ENCODE measurements at places on chromosomes 7 and 10. TPM values are rescaled to one million over a fixed set of nuclear protein-coding genes. Genes with fewer than 3 reads are reported as not detected.

GRCh38 chr7:126411821-126412383 is 840.8 kb downstream of the GRM8 start:
- no peak for DNase-seq

GRCh38 chr10:128710098-128710797 is 584.0 kb upstream of the MKI67 start:
- DNase-seq, result no peak

DNA sequence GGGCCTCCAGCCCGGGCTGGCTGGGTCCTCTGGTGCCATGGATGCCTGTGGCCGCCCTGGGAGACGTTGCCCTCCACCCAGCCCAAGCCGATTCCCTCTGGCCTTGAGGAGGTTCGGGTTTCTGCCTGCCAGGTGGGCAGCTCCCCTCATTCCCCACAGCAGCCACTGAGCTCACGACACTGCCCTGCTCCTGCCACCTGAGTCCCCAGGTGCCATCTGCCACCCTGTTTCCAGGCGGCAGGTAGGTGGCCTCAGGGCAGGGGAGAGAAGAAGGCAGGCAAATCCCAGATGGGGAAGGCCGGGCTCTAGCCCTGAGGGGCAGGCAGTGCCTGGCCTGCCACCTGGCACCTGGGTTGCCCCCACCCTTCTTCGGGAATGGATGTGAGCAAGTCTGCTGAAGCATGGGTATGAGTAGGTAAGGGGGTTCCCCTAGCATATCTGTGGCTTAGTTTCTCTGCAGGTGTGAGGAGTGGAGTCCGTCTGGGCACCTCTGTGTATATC is 92.2 kb upstream of the PPIF start:
- DNase-seq, result no peak

GRCh38 chr7:6546498-6547251 is 4.6 kb downstream of the GRID2IP start:
- no peak for DNase-seq

The CRHR2 gene
- not detected for total RNA-seq

- no peak for DNase-seq
Measured at GRCh38 chr7:133783276-133783675, 343.9 kb upstream of the LRGUK start.

The FFAR4 gene
- total RNA-seq, result not detected

- DNase-seq, result no peak
Measured at GRCh38 chr7:25250386-25250785, 22.1 kb upstream of the NPVF start.

DNA sequence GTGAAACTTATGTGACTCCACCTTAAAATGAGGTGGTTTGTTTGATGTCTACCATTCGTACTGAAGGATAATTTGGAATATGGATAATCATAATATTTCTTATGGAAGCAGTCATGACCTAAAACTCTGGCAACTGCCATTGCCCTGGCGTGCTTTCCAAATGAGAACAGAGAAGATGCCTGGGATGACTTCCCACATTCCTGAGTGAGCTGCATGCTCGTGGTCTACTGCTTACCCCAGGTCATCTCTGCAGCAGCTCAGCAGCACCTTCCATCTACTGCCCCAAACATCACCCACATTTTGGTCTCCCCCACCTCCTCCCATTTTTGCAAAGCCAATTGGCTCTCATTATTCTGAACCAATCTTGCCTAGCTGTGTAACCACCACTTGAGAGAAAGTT is 40.1 kb downstream of the LYZL1 start:
- DNase-seq, result no peak

- no peak for DNase-seq
Measured at GRCh38 chr7:139896831-139897230, 67.8 kb downstream of the TBXAS1 start.

The CARD11 gene
- total RNA-seq, result 83.3 TPM

DNA sequence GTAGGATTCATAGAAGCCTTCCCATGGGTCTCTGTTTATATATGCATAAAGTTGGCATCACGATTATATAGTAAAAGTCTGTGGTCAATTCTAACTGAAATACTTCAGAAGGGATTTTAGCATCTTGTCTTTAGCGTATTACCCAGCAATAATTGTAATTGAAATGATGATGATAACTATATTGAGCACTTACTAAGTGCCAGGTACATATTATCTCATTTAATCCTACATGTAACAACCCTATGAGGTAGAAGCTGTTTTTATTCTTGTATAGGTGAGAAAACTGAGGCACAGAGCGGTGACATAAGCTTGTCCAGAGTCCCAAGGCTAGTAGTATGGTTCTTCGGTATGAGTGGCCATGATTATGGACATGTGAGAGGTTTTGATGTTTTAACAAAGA is 33.8 kb downstream of the PANK1 start:
- no peak for DNase-seq

The SFRP4 gene
- total RNA-seq, result not detected

DNA sequence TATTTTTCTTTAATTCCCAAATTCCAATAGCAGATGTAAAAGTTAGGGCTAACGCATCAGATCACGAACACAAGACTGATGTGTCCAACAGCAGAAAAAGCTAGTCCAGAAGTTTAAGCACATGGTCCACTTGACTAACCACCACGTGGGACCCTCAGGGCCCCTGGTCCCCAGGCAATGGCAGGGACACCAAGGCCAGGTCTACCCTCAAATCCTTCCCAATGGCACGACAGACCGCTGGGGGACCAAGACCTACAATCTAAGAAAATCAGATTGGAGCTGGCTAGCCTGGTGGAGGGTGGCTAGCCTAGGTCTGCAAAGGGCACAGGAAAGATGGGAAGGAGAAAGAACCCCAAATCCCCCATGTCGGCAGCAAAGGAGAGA is 1.5 kb downstream of the GIGYF1 start:
- DNase-seq, result no peak

DNA sequence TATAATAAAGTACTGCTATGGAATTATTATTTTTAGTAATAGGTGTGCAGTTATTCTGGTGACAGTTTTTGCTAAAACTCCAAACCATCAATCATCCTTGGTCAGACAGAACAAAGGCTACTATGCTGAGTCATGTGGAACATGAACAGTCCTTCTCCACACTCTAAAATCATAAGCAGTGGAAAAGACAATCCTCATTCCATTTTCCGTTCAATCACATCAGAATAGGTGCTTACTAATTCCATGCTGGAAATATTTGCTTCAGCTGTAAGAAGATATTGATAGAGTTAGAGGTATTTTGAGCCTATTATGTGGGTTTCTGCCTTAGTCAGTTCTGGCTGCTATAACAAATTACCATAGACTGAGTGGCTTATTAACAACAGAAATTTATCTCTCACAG is 82.9 kb downstream of the FAM13C start:
- no peak for DNase-seq

- DNase-seq, result no peak
Measured at GRCh38 chr7:22430457-22430856, 69.5 kb downstream of the STEAP1B start.

DNA sequence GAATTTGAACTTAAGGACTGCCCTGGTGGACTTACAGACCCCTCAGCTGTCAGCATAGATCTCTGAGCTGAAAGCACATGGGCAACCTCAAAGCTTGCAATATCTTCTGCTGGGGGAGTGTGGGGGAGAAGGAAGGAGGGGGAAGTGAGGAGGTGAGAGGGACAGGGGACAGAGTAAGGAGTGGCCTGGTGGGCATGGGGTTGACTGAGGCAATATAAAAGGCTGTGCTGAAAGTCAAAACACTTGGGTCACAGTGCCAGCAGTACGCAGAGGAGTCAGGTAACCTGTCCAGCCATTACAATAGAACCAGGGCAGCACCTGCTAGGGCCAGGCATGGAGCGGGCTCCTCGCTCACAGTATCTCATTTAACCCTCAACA is 43.2 kb downstream of the PPP1R3C start:
- no peak for DNase-seq

GRCh38 chr7:417625-417889 is 102.1 kb downstream of the PDGFA start:
- no peak for DNase-seq

DNA sequence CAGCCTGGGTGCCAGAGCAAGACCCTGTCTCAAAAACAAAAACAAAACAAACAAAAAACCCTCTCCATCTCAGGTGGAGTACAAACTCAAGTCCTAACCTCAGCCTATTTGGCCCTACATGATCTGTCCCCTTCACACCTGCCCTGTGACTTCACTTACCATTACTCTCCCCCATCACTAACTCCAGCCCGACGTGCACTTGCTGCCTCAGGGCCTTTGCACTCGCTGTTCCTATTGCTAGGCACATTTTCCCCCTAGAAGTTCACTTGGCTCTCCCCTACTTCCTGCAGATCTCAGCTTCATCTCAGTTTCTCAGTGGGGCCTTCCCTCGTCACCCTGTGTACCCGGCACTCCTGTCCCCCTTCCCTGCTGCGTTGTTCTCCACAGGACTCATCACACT is 8.5 kb upstream of the LRMDA start:
- DNase-seq, result no peak

The SLC12A9 gene
- total RNA-seq, result 27.7 TPM

DNA sequence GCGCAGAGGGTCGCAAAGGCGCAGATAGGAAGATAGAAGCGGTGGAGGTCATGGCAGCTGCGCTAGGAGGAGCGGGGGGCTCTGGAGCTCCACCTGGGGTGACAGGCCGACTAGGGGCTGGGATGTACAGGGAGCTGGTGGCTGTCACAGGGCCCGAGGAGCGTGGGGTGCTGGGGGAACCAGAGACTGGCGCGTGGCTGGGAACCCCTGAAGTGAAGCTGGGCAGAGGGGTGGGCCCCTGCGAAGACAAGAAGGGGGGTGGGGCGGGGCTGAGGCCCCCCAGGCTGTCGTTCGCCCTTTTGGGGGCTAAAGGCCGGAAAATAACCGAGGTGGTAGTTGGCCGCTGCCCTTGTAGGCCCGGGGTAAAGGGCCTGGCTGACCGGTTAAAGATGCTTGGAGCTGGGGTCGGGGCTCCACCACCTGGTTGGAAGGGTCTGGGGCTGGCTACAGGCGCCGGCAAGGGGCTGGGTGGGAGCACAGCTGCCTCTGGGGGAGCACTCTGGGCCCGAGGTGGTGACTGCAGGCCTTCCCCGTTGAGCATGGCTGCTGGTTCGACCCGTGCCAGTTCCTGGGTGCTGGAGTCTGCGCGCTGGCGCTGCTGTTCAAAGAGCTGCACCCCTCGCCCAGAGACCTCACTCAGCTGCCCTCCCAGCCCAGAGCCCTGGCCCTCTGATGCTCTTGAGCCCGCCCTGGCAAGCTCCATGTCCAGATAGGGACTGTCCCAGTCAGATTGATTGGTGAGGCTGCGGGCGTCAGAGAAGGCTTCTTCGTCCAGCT is 6.8 kb upstream of the MYOZ1 start:
- DNase-seq, result no peak

GRCh38 chr7:53205006-53205405 is 169.6 kb downstream of the POM121L12 start:
- DNase-seq, result no peak

GRCh38 chr10:35854661-35855060 is 212.6 kb upstream of the FZD8 start:
- no peak for DNase-seq

The STAG3 gene
- total RNA-seq, result 54.2 TPM

DNA sequence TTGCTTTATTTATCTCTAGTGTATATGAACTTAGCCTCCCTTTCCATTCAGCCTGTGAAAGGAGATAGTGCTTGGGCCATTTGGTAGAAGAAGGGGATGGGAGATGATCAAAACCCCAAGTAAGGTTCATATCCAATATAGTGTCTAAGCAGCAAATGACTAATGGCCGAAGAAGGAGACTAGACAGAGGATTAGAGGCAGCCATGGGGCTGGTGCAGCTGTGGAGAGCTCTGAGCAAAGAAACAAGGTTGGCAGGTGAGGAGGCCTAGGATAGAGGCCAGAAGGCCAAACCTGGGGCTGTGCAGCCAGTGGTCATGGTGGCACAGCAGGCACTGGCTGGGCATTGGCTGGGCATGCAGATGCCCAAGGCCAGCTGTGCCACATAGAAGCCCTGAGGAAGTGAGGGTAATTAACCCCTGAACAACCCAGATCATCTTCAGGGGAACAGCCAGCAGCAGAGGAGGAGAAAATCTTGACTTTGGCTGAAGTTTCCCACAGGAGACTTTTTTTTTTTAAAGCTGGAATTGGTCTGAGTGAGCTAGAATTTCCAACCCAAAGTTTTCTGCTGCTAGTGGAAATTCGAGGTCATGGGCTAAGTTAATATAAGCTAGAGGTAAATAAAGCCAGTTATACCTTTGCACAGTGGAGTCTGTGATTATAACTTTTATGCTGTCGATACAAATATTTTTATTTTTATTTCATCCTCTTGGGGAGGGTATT is 10.3 kb upstream of the CPA1 start:
- no peak for DNase-seq

Measured in activated naive CD4-positive, alpha-beta T cell treated with anti-CD3 and anti-CD28 coated beads, Interleukin-2, amount 50 U/mL, for 72 hours (primary cell).